ENCODE measurements at places on chromosomes 6 and 20. TPM values are rescaled to one million over a fixed set of nuclear protein-coding genes. Genes with fewer than 3 reads are reported as not detected.
A peak's percentile ranks its signal among the peaks of the same experiment; 100 is the strongest.

- H3K27me3 ChIP-seq = no peaks in the 10 kb centered on the region
- H3K36me3 ChIP-seq = peaks cover 11% of the 10 kb centered on the region
- peak; percentile 33 for DNase-seq
- peak within 1 kb of the TSS; percentile 56 for H3K4me3 ChIP-seq
- H3K27ac ChIP-seq = no peak within 1 kb of the TSS
- H3K4me1 ChIP-seq = peaks cover 14% of the 10 kb centered on the region
Measured at GRCh38 chr20:63979557-63980316, at the start of gene SAMD10. TSS of gene SAMD10 (minus strand) at chr20:63979642. CDS start at chr20:63979467, 175 bp downstream.

DNA sequence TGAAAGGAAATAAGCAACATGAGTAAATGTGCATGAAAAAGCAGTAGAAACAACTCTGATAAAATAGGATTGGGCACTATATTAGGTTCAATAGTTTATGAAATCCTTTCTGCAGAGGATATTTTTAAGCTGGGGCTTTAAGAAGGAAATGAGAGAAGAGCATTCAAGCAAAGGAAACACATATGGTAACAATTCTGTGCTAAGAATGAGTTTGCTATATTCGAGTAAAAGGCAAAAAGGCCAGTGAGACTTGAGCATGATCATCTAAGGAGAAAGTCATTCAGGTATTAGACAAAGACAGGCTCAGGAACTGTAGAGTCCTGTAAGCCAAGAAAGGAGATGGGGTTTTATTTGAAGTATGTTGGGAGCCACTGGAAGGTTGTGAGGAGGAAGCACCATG, 387.1 kb upstream of the FLRT3 start:
- H3K36me3 ChIP-seq = no peaks in the 10 kb centered on the region
- H3K27ac ChIP-seq = no peak overlapping the region
- no peak overlapping the region for H3K4me3 ChIP-seq
- DNase-seq = no peak
- no peaks in the 10 kb centered on the region for H3K27me3 ChIP-seq

DNA sequence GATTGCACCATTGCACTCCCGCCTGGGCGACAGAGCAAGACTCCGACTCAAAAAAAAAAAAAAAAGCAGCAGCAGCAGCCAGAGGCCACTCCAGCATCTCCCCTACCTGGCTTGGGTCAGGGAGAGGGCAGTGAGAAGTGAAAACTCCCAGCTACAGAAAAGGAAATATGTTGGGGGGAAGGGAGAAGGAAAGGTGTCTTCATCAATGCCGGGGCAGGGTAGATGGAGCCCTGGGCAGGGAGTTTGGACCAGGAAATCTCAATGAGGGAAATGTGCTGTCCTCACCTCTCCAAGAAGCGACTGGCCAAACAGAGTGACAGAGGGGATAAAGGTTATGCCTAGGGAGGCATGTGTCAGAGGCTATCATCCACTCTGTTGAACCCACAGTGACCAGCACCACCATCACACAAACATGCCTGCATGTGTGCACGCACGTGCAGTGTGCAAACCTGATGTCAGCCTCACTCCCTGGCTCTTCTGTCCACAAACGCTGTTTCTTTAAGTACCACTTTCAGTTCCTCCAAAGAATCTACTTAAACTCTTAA, 887 bp upstream of the AIF1 start:
- DNase-seq = no peak
- H3K4me3 ChIP-seq = no peak overlapping the region
- no peak overlapping the region for H3K27ac ChIP-seq
- no peaks in the 10 kb centered on the region for H3K36me3 ChIP-seq
- H3K27me3 ChIP-seq = no peaks in the 10 kb centered on the region

- no peak overlapping the region for H3K4me3 ChIP-seq
- H3K27me3 ChIP-seq = no peaks in the 10 kb centered on the region
- H3K36me3 ChIP-seq = no peaks in the 10 kb centered on the region
- H3K4me1 ChIP-seq = no peaks in the 10 kb centered on the region
- no peak overlapping the region for H3K27ac ChIP-seq
Measured at GRCh38 chr6:3665608-3666007, 85.9 kb downstream of the PXDC1 start.

GRCh38 chr20:23249541-23249940, 101.0 kb upstream of the NXT1 start:
- H3K27ac ChIP-seq = no peak overlapping the region
- no peaks in the 10 kb centered on the region for H3K36me3 ChIP-seq
- no peaks in the 10 kb centered on the region for H3K27me3 ChIP-seq
- H3K4me3 ChIP-seq = no peak overlapping the region
- H3K4me1 ChIP-seq = 0 out of 2 replicates have a peak, but pooled peaks cover 2% of the 10 kb centered on the region

DNA sequence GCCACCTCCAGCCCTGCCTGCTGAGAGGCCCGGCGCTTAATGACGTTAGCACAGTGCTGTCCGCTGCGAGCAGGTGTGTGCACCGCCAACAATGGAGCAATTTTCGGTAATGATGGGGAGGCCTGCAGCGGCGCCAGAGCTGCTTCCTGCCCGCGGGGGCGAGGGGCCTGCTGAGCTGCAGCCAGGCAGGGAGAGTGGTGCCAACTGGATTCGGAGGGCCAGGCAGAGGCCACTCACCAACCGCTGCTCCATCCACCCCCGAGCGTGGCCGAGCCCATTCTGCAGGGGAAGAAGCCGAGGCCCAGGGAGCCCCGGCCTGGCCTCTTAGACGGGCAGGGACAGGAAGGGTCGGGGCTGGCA, 9.6 kb downstream of the HRH3 start:
- no peaks in the 10 kb centered on the region for H3K36me3 ChIP-seq
- no peak overlapping the region for H3K4me3 ChIP-seq
- no peak overlapping the region for H3K27ac ChIP-seq
- H3K27me3 ChIP-seq = no peaks in the 10 kb centered on the region

DNA sequence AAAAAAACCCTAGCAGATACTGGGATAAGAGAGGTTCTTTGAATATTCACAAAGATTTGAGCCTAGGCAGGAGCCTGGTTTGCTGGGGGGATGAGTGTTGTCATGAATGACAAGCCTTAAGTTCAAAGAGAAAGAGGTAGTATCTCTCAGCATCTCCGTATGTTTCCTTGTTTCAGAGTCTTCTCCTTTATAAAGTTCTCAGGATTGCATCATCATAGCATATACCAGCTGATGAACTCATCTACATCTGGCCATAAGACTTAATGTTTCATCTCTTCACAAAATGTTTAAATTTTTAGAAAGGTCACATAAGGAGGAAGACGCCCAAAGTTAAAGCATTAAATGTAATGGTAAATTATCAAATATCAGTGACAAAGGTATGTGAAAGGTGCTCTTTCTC, 17.1 kb downstream of the DEFB114 start:
- H3K27ac ChIP-seq = no peak overlapping the region
- H3K36me3 ChIP-seq = no peaks in the 10 kb centered on the region
- no peaks in the 10 kb centered on the region for H3K4me1 ChIP-seq

DNA sequence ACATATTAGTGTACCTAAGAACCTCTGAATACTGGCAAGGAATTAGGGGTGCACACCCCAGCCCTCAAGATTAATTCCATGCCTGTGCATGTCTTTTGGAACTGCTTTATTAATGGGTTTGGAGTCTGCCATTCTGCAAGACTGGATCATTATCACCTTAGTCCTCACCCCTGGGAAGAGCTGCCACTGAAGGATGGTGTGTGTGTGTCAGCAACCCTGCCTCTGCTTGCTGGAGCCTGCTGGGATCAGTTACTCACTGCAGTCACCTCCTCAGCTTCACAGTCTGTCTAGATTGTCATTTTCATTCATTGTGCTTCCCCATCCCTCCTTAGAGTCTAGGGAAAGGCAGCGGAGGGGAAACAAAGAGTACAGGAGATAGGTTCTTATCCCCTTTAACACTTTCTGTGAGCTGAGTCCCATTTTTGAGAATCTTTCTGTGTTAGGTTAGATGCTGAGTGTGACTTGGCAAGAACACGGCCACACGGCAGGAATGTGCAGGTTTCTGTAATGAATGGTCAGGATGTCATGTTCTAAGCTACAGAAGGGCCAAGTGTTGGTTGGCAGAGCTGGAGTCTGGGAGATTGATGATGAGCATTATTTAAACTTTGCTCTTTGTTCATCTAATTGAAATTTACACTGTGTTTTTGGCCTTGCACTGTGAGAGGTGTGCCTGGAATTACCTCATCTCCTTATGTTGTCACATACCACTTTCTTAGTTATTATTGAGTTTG, 21.1 kb downstream of the GHRH start:
- no peak overlapping the region for H3K4me3 ChIP-seq
- H3K27me3 ChIP-seq = no peaks in the 10 kb centered on the region
- no peak overlapping the region for H3K27ac ChIP-seq
- no peak for DNase-seq
- peaks cover 52% of the 10 kb centered on the region for H3K36me3 ChIP-seq

MAD2L1BP gene
- total RNA-seq = 33.1 TPM

DNA sequence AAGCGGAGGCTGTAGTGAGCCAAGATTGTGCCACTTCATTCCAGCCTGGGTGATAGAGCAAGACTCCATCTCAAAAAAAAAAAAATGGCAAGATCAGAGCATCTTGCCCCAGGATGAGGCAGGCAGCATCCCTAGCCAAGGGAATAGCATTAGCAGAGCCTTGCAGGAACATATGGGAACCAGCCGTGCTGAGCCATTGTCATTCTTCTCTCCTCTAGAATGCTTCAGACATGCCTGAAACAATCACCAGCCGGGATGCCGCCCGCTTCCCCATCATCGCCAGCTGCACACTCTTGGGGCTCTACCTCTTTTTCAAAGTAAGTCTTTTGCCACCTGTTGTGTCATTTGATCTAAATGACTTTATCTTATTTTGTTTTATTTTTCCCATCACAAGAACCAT, 13.0 kb downstream of the HM13 start:
- H3K4me3 ChIP-seq = no peak overlapping the region
- no peaks in the 10 kb centered on the region for H3K27me3 ChIP-seq
- DNase-seq = no peak

DNA sequence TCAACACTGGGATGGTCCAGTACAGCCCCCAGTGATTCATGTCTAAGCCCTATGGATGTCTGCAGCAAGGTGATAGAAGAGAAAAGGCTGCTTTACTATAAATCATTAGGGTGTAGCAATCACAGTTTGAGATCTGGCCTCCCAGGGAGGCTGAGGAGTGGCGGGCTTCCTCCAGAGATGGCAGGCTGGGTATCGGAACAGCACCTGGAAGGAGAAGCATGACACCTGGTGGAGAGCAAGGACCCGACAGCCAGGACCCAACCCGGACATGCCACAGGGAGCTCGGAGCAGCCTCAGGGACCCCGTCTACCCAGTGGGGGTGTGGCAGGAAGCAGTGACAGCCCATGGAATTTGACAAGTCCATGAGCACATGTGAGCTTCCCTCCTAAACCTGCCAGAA, 114.8 kb upstream of the CD93 start:
- no peaks in the 10 kb centered on the region for H3K36me3 ChIP-seq
- H3K27ac ChIP-seq = no peak overlapping the region
- peaks cover 8% of the 10 kb centered on the region for H3K4me1 ChIP-seq
- no peaks in the 10 kb centered on the region for H3K27me3 ChIP-seq

GRCh38 chr20:25090492-25091429, 8.8 kb upstream of the VSX1 start:
- H3K4me1 ChIP-seq = no peaks in the 10 kb centered on the region
- no peaks in the 10 kb centered on the region for H3K36me3 ChIP-seq
- no peak overlapping the region for H3K27ac ChIP-seq
- peaks cover 49% of the 10 kb centered on the region for H3K27me3 ChIP-seq

UBE2V1 gene
- total RNA-seq = 49.1 TPM

DNA sequence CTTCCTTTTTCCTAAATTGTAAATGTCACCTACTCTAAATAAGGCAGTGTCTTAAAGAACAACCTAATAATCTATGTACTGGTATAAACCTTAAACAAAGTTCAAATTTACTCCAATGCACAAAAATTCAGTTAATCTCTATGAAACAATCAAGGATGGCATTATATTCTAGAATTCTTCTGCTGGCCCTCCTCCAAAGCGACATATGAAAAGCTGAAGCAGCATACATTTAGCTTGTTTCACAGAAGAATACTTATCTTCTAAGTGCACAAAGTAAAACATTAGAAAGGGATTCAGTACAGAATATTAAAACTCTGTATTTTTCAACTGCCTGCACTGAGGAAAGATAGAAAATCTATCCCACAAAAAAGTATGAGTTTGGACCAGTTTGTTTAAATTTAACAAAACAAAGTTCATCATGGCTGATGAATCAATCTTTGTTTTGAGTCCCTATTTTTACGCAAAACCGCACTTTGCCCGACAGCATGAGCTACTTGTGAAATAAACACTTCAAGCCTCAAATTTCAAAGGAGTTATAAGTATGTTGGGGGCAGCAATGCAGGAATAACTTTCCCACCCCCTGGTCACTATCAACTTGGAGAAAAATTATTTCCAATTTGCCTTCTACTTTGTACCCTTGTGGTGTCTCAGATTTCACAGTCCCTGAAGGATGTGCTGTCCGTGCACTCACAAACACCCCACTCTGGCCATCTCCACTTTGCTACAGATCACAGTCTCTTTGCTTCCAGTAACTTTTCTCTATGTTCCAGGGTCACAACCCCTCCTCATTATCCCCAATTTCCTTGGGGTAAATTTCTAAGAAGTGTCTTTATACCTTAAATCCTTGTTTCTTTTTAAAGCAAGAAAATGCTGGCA, 238.2 kb downstream of the PRKN start:
- no peak overlapping the region for H3K27ac ChIP-seq
- no peaks in the 10 kb centered on the region for H3K4me1 ChIP-seq
- DNase-seq = no peak
- H3K4me3 ChIP-seq = no peak overlapping the region
